ENCODE measurements at places on chromosomes 4 and X. TPM values are rescaled to one million over a fixed set of nuclear protein-coding genes. Genes with fewer than 3 reads are reported as not detected.

The FREM3 gene
- not detected for total RNA-seq

The HSFX4 gene
- total RNA-seq = not detected

The ADH7 gene
- total RNA-seq = not detected

The DMD gene
- total RNA-seq = 8.9 TPM

The MAGED4 gene
- 64.9 TPM for total RNA-seq

The CYTL1 gene
- 2.2 TPM for total RNA-seq

The GPRIN3 gene
- 0.65 TPM for total RNA-seq

The ARHGAP24 gene
- 17.1 TPM for total RNA-seq

The MRPL1 gene
- 26.2 TPM for total RNA-seq

The TMPRSS11A gene
- total RNA-seq = not detected

The CAPN6 gene
- total RNA-seq = 0.13 TPM

The GIMD1 gene
- total RNA-seq = not detected

The MAGEA11 gene
- not detected for total RNA-seq

The NDST3 gene
- total RNA-seq = 0.26 TPM

The SPACA5 gene
- not detected for total RNA-seq

The PLS3 gene
- 64.3 TPM for total RNA-seq

The IL3RA gene
- total RNA-seq = 0.13 TPM
